ENCODE measurements at places on chromosomes 2 and 18.

GRCh38 chr2:75333646-75334045 is 134.3 kb upstream of the TACR1 start:
- no peak for DNase-seq

- DNase-seq = no peak
Observed at GRCh38 chr2:44360749-44361329, 455 bp downstream of the PREPL start.

DNA sequence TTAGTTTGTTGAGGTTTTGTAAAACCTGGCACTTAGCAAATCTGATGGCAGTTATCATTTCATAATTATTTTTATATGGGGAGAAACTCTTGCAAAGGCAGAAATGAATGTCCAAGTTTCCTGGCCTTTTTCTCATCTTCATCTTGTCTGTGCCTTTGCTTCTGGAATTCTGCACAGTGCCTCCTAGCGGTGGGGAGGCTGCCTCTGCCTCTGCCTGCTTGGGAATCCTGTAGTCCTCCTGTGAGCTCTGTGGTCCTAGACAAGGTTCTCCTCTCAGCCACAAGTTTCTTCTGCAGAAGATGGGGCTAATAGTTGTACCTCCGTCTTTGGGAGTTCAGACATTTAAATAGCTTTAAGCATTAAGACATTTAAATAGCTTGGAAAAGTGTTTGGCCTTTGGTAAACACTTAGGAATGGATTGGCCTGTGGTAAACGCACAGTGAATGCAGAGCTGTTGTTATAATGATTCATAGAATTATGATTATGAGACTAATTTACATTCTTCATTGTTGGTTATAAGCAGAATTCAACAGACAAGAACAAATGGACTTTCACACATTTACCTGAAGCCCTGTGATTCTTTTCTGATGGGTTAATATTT is 101.2 kb downstream of the ZNF236 start:
- DNase-seq = no peak

- DNase-seq = no peak
Observed at GRCh38 chr2:215825707-215826106, 187.6 kb downstream of the MREG start.

GRCh38 chr2:74945788-74946331 is 12.6 kb upstream of the POLE4 start:
- DNase-seq = no peak

Measured in stimulated activated CD8-positive, alpha-beta memory T cell treated with anti-CD3 and anti-CD28 coated beads, Interleukin-4, amount 100 ng/mL, for 4 hours (primary cell).